Activated T-helper 1 cell treated with anti-CD3 and anti-CD28 coated beads, Interleukin-2, amount 50 U/mL, for 16 hours (primary cell): ENCODE measurements at places on chromosomes 6 and 20.

DNA sequence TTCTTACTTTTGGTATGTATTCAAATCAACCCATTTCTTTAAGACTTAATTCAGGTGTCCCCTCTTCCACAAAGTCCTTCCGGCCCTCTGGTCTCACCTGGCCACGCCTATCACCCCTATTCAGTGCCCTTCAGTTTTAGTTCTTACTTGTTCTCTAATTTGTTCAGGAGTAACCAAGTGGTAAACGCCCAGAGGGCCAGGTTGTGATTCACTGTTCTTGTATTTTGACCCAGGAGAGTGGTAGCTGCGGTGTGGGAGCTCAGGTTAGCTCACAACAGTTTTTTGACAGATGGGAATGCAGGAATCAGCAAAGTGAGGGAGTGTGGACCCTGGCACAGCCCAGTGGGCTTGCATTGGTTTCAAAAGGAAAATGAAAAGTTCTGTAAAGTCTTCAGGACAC, 81.7 kb upstream of the RIPOR2 start:
- no peak for DNase-seq

- no peak for DNase-seq
Observed at GRCh38 chr20:46027245-46027853, 1.7 kb upstream of the SLC12A5 start.

DNA sequence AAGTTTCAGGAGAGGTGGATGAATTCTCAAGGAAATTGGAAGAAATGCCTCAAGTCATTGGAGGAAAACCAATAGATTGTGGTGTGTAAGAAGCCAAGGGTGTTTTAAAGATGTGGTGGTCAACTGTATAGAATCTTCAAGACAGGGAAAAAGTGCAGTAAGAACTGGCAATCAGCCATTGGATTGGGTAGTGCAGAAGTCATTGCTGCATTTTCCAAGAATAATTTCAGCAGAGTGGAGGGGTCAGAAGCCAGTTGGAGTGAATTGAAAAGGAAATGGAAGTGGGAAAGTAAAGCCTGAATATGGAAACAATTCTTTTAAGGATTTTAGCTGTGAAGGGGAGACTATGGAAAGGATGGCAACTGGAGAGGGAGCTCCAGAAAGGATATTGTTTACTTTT, 128.2 kb upstream of the TMEM170B start:
- DNase-seq, result no peak

- no peak for DNase-seq
Observed at GRCh38 chr20:61447952-61448351, 195.9 kb downstream of the CDH4 start.

GRCh38 chr6:131382631-131383030, 190.4 kb upstream of the ARG1 start:
- DNase-seq, result no peak
